ENCODE measurements at places on chromosomes 6 and 20.

DNA sequence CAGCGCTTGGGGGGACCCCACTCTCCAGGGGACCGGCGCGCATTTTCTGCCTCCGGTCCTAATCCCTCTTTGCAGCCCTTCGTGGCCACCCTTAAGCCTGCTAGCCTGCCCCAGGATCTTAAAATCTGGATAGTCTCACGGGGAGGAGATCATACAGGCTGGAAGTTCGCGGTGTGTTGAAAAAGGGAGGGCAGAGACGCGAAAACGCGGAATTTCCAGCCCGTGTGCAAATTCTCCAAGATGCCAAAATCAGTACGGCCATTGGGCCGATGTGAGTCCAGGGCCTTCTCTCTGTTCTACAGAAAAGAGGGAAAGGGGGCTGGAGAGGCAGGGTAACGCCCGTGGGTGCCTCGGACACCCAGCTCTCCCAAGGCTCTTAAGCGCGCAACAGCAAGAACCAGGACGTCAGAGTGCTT, 9.4 kb downstream of the NR2E1 start:
- DNase-seq = no peak

DNA sequence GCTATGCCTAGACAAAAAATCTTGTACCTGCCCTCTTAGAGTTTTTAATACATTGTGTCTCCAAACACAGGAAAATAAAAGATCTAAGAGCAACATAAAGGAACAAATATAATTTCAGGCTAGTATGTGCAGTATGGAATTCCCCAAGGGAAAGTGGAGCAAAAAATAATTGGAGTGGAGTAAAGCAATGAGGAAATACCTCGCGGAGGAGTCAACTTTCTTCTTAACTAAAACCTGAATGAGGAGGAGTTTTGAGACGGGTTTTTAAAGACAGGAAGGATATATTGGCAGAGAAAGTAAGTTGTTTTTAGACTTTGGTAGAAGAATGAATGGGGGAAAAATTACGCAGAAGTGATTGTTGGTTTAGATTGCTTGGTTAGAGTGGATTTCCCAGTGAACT, 14.0 kb downstream of the HIVEP1 start:
- no peak for DNase-seq

- no peak for DNase-seq
Observed at GRCh38 chr6:34132486-34133185, 13.3 kb downstream of the GRM4 start.

- DNase-seq = no peak
Observed at GRCh38 chr6:107033126-107033525, 5.1 kb downstream of the MTRES1 start.

GRCh38 chr20:10611357-10611756, 62.4 kb downstream of the JAG1 start:
- DNase-seq = no peak

GRCh38 chr20:60977901-60978300, 274.2 kb upstream of the CDH4 start:
- DNase-seq = no peak

DNA sequence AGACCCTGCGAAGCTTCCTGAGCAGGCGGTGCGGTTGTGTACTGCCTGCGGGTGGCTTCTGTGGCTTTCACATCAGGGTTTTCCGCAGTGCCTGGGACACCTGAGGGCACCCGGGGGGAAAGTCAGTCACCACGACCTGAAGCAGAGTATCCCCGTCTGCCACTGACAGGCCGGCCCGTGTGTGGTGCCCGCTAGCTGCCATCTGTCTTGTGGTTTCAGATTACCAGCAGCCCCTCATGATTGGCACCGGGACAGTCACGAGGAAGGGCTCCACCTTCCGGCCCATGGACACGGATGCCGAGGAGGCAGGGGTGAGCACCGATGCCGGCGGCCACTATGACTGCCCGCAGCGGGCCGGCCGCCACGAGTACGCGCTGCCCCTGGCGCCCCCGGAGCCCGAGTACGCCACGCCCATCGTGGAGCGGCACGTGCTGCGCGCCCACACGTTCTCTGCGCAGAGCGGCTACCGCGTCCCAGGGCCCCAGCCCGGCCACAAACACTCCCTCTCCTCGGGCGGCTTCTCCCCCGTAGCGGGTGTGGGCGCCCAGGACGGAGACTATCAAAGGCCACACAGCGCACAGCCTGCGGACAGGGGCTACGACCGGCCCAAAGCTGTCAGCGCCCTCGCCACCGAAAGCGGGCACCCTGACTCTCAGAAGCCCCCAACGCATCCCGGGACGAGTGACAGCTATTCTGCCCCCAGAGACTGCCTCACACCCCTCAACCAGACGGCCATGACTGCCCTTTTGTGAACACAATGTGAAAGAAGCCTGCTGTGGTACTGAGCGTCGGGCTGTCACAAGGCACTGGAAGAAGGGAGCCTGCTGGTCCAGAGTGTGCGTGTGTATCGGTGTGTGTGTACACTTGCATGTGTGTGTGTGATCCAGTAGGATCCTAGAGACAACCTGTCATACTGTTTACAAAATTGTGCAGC, 54.4 kb downstream of the GOPC start:
- DNase-seq = peak; percentile 31

- DNase-seq = no peak
Observed at GRCh38 chr6:26375270-26375669, 7.6 kb upstream of the BTN2A2 start.

DNA sequence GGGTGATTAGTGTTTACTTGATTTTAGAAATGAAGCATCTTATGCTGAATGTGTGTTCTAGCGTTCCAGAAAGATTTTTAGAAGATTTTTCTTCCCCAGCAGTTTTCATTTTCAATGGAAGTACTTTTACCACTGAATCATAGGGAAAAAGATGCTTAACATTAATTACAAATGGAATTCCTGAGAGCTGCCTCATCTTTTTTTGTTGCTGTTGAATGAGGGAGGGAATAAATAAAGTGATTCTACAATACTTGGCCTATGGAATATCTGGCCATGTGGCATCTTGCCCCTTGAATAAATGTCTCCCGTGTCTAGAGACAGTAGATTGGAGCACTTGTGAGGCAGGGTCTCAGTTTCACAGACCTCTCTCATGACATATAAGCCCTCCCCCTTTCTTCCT, 44.1 kb upstream of the SLC22A1 start:
- DNase-seq = no peak

- no peak for DNase-seq
Observed at GRCh38 chr20:58194175-58194791, 34.2 kb downstream of the ANKRD60 start.

- no peak for DNase-seq
Observed at GRCh38 chr20:62728781-62729300, 20.2 kb downstream of the NTSR1 start.

- no peak for DNase-seq
Observed at GRCh38 chr6:111990214-111990613, 63.7 kb upstream of the CCN6 start.

DNA sequence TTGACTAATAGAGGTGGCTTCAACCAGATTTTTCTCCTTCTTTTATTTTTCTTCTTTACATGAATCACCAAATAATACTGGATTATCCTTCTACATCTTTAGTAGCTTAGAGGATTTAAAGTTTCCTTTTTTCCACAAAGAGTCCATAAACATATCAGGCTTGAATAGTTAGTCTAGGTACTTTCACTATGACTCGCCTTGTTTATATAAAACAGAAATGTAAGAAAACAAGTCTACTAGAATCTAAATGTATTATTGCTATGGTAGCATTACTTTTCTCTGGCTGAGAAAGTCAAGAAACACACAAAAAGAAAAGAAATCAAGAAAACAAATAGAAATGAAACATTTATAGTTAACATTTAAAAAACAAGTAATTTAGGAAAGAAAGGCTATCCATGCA, 215.2 kb downstream of the PTPRK start:
- no peak for DNase-seq

- no peak for DNase-seq
Observed at GRCh38 chr6:153123801-153124200, 7.3 kb downstream of the RGS17 start.

GRCh38 chr6:113598786-113599185, 258.4 kb upstream of the MARCKS start:
- no peak for DNase-seq

DNA sequence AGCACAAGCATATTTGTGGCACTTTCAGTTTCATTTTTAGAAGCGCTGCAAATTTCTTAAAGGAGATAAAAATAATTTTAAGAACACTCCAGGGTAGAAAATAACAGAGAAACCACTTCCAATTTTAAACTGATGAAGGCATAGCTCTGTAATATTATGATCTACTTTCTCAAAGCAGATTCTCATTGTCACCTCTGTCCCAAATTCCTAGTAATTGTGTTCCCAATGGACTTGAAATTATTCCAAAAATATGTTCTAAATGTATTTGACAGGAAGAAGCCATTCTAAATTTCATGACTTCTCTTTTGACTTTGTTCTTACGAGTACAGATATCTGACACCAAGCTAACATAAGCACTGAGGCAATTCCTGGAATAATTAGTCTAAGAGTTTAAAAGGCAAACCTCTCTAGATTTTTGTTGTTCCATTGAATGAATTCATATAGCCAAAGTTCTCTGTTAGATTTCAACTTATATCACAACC, 140.2 kb upstream of the CARMIL1 start:
- DNase-seq = no peak

DNA sequence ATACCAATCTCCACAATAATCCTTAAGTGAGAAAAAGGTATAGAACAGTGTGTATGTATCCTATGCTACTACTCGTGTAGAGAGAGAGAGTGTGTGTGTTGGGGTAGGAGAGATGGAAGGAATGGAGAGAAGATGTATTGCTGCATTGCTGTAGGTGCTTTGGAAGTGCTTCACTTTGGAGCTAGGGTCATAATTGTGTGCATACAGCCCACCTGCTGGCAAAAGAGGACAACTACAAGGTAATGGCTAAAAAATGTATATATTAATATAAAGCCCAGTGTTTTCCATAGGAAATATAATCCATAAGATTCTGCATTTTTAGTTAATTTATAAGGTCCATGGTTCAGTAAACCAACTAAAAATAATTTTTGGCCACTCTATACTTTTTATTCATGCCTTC, 36.1 kb downstream of the SERAC1 start:
- no peak for DNase-seq

- no peak for DNase-seq
Observed at GRCh38 chr6:26183581-26184366, 96.5 kb downstream of the HFE start.

GRCh38 chr6:167763056-167763944, 63.4 kb upstream of the AFDN start:
- no peak for DNase-seq

- no peak for DNase-seq
Observed at GRCh38 chr20:11001764-11002540, 328.2 kb upstream of the JAG1 start.
